ENCODE measurements at places on chromosomes 2 and 18. TPM values are rescaled to one million over a fixed set of nuclear protein-coding genes. Genes with fewer than 3 reads are reported as not detected.

DNA sequence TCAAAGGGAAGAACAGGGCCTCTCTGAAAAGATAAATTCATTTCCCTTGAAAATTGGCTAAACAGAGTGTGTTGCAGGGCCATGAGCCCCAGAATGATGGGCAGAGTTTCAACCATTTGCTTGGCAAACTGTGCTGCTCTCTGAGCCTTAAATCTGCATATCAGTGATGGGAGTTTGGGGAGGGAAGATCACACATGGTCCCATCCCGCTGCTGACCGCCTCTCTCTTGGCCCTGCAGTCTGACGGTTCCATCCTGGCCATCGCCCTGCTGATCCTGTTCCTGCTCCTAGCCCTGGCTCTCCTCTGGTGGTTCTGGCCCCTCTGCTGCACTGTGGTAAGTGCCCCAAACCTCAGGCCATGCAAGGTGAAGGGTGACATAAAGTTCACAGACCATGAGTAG is 139.0 kb downstream of the ANTXR1 start:
- DNase-seq: no peak

GPR75 gene
- total RNA-seq: 18.3 TPM

FAP gene
- 2.4 TPM for total RNA-seq

LIPG gene
- total RNA-seq: 10.2 TPM

DNA sequence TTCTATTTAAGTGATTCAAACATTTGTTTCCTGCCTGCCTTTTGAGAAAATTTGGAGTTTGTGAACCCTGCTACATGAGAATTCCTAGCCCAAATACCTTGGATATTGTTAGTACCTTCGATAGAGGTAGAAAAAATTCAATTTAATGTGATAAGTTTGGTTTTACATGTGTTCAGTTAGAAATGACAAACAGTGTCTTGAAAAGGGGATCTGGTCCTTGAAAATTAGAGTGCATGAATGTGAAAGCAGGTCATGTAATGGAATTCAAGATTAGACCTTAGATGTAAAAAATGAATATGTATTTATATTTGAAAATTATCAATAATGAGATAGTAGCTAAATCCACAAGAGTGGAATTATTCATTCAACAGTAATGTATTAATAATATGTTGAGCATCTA is 70.5 kb downstream of the PIK3C3 start:
- no peak for DNase-seq

ARHGAP25 gene
- total RNA-seq: 1.2 TPM

- no peak for DNase-seq
Measured at GRCh38 chr2:145351864-145352425, 832.0 kb upstream of the ZEB2 start.

DNA sequence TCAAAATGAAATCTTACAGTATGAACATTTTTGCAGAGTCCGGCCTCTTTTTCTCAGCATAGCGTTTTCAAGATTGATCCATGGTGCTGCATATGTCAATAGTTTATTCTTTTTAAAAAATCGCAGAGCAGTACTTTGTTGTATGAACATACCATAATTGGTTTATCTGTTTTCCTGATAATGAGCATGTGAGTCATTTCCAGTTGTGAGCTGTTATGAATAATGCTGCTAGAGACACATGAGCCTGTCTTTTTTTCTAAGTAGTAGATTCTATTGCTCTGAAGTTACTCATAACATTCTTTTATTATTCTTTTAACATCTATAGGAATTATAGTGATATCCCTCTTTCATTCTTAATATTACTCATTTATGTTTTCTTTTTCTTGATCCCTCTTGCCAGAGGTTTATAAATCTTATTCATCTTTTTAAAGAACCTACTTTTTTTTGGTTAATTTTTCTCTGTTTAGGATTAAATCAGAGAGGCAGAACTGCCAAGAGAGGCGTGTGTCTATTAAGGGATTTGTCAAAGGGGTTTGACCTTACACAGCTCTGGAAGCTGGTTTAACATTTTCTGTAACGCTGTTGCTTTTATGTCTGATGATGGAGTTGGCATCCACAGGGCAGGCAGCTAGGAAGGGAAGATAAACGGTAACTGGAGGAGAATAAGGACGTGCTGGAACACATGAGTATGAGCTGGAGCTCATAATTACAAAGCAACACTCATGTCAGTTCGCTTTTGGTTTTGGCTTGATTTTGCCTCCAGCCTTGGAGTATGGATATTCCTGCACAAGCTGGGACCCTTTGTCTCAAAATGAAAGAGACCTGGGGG is 47.4 kb downstream of the MGAT5 start:
- no peak for DNase-seq

ZSWIM2 gene
- total RNA-seq: 0.41 TPM

NEU2 gene
- total RNA-seq: not detected

DNA sequence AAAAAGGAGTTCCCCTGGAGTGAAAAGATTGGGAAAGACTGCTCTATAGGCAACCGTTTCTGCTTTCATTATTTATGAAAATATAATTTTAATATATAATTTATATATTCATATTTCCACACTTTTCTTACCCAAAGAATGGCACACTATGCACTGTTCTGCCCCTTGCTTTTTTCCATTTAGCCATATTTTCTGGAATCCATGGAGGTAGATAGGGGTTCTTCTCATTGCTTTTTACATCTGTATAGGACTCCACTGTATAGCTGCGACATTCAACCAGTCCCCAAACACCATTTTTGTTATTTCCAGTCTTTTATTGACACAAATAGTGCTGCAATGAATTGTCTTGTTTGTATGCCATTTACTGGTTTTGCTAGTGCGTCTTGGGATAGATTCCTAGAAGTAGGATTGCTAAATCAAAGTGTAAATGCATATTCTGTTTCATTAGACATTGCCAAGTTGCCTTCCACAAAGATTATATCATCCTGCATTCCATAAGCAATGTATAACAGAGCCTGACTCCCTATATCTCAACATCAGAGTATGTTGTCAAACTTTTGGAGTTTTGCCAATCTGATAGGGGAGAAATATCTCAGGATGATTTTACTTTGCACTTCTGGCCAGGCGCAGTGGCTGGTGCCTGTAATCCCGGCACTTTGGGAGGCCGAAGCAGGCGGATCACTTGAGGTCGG is 26.6 kb upstream of the TCF7L1 start:
- DNase-seq: no peak
